ENCODE measurements at places on chromosomes 2 and 18.

GRCh38 chr18:26565514-26565913, 17.2 kb upstream of the KCTD1 start:
- no peak for DNase-seq

GRCh38 chr2:105390454-105390853, 8.4 kb downstream of the FHL2 start:
- DNase-seq: no peak

DNA sequence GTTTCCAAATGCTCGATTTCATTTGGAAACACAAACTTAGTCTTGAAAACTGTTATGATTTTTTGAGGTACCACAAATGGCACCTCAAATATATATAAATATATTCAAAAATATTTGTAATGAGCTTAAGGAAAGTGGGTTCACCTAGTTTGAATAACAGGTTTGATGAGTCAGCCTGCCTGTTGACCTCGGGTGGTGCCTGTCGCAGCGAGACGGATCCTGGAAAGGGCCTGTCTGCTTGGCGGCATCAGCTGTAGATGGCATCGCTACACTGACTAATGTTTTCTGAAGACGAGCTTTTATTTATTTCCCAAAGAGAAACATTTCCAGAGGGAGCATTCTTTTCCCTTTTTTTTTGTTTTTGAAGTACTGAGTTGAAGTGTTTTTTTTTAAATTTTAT, 6.9 kb downstream of the ALLC start:
- DNase-seq: no peak

- no peak for DNase-seq
These were observed 3.5 kb downstream of the HEATR5B start for GRCh38 chr2:37080689-37081088.

DNA sequence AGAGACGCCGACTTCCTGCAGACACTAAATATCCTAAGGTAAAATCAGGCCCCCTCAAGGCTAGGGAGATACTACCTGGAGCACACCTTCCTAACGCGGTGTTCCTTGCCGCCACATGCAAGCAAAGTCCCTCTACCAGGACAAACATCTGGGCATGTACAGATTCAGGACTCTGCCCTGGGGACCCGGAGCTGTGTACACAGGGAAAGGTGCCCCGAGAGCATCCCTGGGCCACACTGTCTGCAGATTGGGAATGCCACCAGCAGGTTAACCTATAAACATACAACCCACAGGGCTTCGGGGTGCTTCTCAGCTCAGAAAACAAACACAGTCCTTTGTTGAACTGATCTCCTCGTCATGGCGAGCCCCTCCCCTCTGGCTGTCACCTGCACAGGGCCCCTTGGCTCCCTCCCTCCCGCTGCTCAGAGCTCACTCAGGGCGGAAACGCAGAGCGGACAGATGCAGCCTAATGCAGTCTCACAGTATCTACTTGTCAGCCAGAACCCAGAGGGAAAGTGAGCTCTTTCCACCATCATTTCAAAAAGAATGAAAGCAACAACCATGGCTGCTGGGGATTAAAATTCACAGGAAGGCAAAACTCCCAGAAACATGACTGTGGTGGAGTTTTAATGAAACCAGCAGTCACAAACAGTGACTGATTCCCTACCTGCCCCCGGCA, 218.8 kb downstream of the HDAC4 start:
- no peak for DNase-seq

DNA sequence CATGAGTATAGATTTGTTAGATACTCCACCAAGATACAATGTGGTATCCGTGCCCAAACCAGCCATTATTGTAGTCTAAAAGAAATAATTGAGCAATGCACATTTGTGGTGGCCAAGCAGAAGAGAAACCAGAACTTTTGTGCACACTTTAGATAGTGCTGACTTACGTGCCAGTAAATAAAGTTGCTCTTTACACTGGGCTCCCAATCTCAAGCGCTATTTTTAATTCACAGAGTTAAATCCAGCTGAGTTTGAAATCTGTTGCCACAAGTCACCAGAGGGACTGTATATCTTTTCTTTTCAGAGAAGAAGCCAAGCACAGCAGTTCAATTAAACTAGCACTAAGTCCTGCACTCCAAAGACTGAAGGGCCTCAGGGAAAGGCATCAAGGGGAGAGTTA, 680.4 kb downstream of the TDRD15 start:
- no peak for DNase-seq

DNA sequence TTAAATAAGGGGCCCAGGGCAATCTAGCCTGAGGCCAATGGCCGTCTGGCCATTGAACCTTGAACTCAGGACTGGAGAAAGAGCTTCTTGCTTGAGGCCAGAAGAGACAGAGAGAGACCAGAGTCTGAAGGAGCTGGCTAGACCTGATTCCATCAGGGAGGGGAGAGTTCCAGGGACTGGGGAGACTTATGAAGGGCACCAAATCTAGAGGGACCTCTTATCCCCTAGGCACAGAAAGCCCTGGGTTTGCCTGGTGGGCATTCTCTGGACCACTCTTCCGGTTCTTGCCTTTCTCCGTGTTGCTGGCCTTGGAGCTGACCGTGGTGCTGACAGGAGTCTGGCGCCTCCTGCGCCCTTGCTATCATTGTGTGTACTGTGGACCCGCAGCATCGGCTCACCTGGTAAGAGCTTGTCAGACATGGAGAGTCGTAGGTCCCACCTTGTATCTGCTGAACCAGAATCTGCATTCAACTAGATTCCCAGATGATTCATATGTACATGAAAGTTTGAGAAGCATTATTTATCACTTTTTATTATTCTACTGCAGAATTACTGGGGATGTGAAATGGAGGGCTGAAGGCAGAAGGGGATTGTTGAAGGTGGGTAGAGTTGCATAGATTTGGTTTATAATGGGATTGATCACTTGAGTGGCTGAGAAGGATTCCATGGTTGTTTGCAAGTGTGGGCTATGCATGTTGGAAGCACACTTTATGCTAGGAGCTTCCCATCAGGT, 4.3 kb upstream of the TRPM8 start:
- no peak for DNase-seq

GRCh38 chr18:75172299-75173124, 36.4 kb downstream of the PTGR3 start:
- no peak for DNase-seq

- DNase-seq: no peak
These were observed 14.0 kb downstream of the SCN2A start for GRCh38 chr2:165253178-165253577.

GRCh38 chr18:5640939-5641338, 97.1 kb upstream of the EPB41L3 start:
- no peak for DNase-seq

All from KG1 (cell line).